Activated CD8-positive, alpha-beta T cell treated with anti-CD3 and anti-CD28 coated beads for 36 hours (primary cell): ENCODE measurements at places on chromosomes 3 and 15. TPM values are rescaled to one million over a fixed set of nuclear protein-coding genes. Genes with fewer than 3 reads are reported as not detected.

Gene SEMA3B
- 2.3 TPM for total RNA-seq

Gene UBAP1L
- total RNA-seq = 3.3 TPM

Gene ZNF660
- 1.0 TPM for total RNA-seq

Gene DZIP1L
- total RNA-seq = not detected

Gene LRRN1
- 1.3 TPM for total RNA-seq

Gene ZMYND10
- total RNA-seq = 2.6 TPM

Gene CCDC39
- not detected for total RNA-seq

Gene CCDC54
- not detected for total RNA-seq

Gene BFSP2
- total RNA-seq = 0.51 TPM

Gene SSUH2
- total RNA-seq = 0.31 TPM

Gene ADCY5
- not detected for total RNA-seq

Gene SLC24A5
- not detected for total RNA-seq

Gene DUOXA2
- not detected for total RNA-seq

GRCh38 chr3:66344848-66345578 lies 124.2 kb downstream of the SLC25A26 start:
- H3K27me3 ChIP-seq = no peaks in the 10 kb centered on the region
- no peak for DNase-seq
- H3K36me3 ChIP-seq = peaks cover 21% of the 10 kb centered on the region
- no peak overlapping the region for H3K27ac ChIP-seq

- H3K4me3 ChIP-seq = no peak overlapping the region
- no peaks in the 10 kb centered on the region for H3K27me3 ChIP-seq
- DNase-seq = no peak
Observed at GRCh38 chr3:21310891-21311290, 440.1 kb downstream of the ZNF385D start.

DNA sequence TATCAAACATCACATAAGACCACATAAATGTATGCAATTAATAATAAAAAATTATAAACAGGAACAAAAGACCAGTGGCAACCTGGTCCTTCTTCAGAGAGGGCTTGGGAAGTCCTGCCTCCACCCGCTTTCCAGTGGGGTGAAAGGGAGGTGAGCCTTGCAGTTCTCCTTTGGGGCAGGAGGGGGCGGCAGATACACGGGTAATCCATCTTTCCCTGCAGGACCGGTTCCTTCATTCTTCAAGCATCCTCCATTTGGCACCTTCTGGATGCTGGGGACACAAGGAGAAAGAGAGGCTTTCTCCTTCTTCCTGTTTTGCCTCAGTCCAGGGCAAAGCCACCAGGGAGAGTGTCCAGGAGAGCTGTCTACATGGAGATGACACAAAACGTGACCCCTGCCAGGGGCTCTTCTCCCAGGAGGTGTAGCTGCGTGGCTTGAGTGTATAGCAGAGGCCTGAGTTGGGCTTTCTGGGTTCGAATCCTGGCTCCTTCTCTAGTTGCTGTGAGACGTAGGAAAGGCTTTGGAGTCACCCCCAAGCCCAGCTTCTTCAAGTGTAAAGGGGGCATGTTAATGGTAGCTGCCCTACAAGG lies 23.2 kb downstream of the RPLP1 start:
- H3K4me1 ChIP-seq = peaks cover 2% of the 10 kb centered on the region
- peaks cover 9% of the 10 kb centered on the region for H3K27me3 ChIP-seq
- H3K36me3 ChIP-seq = peaks cover 2% of the 10 kb centered on the region
- no peak overlapping the region for H3K27ac ChIP-seq

GRCh38 chr15:59611276-59612260 lies at the start of gene GCNT3:
Gene GCNT3, plus strand, starts transcription at chr15:59611783. Its CDS starts 6,456 bp downstream, at chr15:59618239.
- peaks cover 6% of the 10 kb centered on the region for H3K27me3 ChIP-seq
- no peak for DNase-seq
- H3K4me3 ChIP-seq = no peak within 1 kb of the TSS
- no peaks in the 10 kb centered on the region for H3K36me3 ChIP-seq
- no peak within 1 kb of the TSS for H3K27ac ChIP-seq

GRCh38 chr3:132034097-132034485 lies 723 bp downstream of the CPNE4 start:
- peaks cover 7% of the 10 kb centered on the region for H3K4me1 ChIP-seq
- peaks cover 71% of the 10 kb centered on the region for H3K27me3 ChIP-seq
- H3K27ac ChIP-seq = no peak overlapping the region
- DNase-seq = no peak
- H3K4me3 ChIP-seq = no peak overlapping the region

- no peak for DNase-seq
- no peaks in the 10 kb centered on the region for H3K27me3 ChIP-seq
- H3K27ac ChIP-seq = no peak overlapping the region
- no peak overlapping the region for H3K4me3 ChIP-seq
- no peaks in the 10 kb centered on the region for H3K36me3 ChIP-seq
Observed at GRCh38 chr3:117408811-117409210, 699.2 kb downstream of the TUSC7 start.

GRCh38 chr15:68416158-68416535 lies 15.8 kb downstream of the ITGA11 start:
- no peak overlapping the region for H3K4me3 ChIP-seq
- H3K36me3 ChIP-seq = no peaks in the 10 kb centered on the region
- no peaks in the 10 kb centered on the region for H3K4me1 ChIP-seq
- no peak for DNase-seq

GRCh38 chr15:72033285-72033684 lies 84.7 kb downstream of the MYO9A start:
- H3K4me3 ChIP-seq = no peak overlapping the region
- no peak overlapping the region for H3K27ac ChIP-seq
- H3K36me3 ChIP-seq = peaks cover 9% of the 10 kb centered on the region

DNA sequence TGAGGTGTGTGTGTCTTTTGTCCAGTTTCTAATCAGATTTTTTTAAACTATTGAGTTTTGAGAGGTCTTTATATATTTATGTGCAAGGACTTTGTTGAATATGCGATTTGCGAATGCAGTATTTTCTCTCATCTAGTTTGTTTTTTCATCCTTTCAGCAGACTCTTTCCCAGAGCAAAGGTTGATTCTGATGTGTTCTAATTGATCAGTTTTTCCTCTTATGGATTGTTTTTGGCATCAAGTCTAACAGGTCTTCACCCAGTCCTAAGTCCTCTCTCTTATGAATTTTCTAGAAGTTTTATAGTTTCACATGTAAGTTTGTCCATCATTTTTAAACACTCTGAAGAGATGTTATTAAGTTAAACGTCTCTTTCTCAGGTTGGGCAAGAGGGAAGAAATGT lies 17.8 kb upstream of the TJP1 start:
- H3K4me3 ChIP-seq = no peak overlapping the region
- no peaks in the 10 kb centered on the region for H3K4me1 ChIP-seq
- H3K36me3 ChIP-seq = no peaks in the 10 kb centered on the region
- no peak for DNase-seq
- H3K27ac ChIP-seq = no peak overlapping the region

GRCh38 chr15:27692438-27692837 lies 406.7 kb downstream of the OCA2 start:
- no peak overlapping the region for H3K27ac ChIP-seq
- H3K36me3 ChIP-seq = no peaks in the 10 kb centered on the region
- H3K4me1 ChIP-seq = no peaks in the 10 kb centered on the region
- no peak overlapping the region for H3K4me3 ChIP-seq
- H3K27me3 ChIP-seq = no peaks in the 10 kb centered on the region
- DNase-seq = no peak

DNA sequence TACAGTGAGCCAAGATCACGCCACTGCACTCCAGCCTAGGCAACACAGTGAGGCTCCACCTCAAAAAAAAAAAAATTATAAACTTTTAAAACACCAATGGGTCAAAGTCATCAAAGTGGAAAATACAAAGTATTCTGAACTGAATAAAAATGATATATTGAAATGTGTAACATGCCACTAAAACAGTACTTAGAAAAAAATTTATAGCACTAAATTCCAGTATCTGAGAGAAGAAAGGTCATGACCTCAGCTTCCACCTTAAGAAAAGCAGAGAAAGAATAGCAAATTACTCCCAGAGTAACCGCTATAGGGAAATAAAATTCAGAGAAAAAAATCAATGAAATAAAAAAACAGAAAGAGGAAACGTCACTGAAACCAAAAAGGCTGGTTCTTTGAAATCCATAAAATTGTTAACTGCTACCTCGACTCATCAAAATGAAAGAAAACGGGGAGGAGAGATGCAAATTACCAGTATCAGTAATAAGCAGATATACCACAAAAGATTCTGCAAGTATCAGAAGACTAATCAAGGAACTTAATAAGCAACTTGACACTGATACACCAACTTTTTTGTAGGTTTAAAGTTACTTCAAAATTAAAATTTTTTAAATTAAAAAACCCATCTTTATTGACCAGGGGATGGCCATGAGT lies 20.8 kb downstream of the ATP13A3 start:
- no peak for DNase-seq
- no peaks in the 10 kb centered on the region for H3K27me3 ChIP-seq
- H3K36me3 ChIP-seq = peaks cover 6% of the 10 kb centered on the region
- no peak overlapping the region for H3K4me3 ChIP-seq
- peak overlapping the region; percentile 66 for H3K27ac ChIP-seq

- H3K4me3 ChIP-seq = peak overlapping the region; percentile 84
- no peak for DNase-seq
- peaks cover 21% of the 10 kb centered on the region for H3K4me1 ChIP-seq
- peaks cover 9% of the 10 kb centered on the region for H3K36me3 ChIP-seq
Observed at GRCh38 chr3:126084768-126085180, 850 bp upstream of the SLC41A3 start.

DNA sequence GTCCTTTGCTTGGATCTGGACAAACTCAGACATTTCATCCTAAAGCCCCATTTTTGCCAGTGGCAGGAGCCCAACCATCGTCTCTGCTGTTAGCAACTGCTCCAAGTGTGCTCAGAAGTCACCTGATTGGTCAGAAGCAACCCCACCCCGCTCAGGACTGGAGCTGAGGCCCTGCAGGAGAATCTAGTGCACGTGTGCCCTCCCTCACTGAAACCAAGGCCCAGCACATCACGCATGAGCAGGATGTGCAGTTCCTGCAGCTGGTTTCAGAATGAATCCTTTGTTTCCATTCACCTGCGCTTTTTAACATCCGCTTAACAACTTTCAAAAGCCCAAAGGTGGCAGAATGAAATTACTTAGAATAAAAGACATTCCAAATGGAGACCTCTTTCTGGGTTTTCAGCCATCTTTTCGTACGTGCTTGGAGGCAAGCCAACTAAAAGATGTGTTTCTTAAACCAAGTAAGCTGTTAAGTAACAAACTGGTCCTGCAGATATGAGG lies 81.2 kb downstream of the SRGAP3 start:
- DNase-seq = peak; percentile 78
- H3K4me1 ChIP-seq = peaks cover 12% of the 10 kb centered on the region
- no peak overlapping the region for H3K4me3 ChIP-seq
- H3K36me3 ChIP-seq = no peaks in the 10 kb centered on the region
- peak overlapping the region; percentile 26 for H3K27ac ChIP-seq

- no peak overlapping the region for H3K27ac ChIP-seq
- H3K4me3 ChIP-seq = no peak overlapping the region
- no peaks in the 10 kb centered on the region for H3K36me3 ChIP-seq
- H3K27me3 ChIP-seq = no peaks in the 10 kb centered on the region
Observed at GRCh38 chr3:174937478-174937877, 78.3 kb downstream of the NAALADL2 start.

GRCh38 chr15:41921639-41922038 lies 27.8 kb upstream of the SPTBN5 start:
- peaks cover 5% of the 10 kb centered on the region for H3K36me3 ChIP-seq
- no peak for DNase-seq
- no peak overlapping the region for H3K4me3 ChIP-seq
- H3K27me3 ChIP-seq = no peaks in the 10 kb centered on the region
- H3K4me1 ChIP-seq = peaks cover 5% of the 10 kb centered on the region

DNA sequence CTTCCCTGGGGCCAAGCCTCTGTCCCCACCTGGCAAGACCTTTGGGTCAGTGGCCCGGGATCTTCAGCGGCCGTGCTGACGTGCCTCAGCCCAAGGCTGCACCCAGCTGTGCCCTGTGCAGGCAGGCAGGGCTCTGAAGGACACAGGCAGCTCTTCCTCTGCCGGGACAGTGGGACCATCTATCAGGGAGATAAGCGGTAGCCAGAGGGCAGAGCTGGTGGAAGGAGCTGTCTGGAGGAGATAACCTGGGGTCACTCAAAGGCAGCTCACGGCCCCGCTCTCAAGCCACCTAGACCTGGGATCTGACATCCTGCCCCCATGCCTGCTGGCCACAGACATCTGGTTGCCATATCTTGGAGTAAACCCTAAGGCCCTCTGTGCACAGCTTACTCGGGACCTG lies 27.3 kb downstream of the DUSP7 start:
- no peak for DNase-seq
- H3K4me1 ChIP-seq = no peaks in the 10 kb centered on the region
- no peak overlapping the region for H3K4me3 ChIP-seq
- no peak overlapping the region for H3K27ac ChIP-seq

DNA sequence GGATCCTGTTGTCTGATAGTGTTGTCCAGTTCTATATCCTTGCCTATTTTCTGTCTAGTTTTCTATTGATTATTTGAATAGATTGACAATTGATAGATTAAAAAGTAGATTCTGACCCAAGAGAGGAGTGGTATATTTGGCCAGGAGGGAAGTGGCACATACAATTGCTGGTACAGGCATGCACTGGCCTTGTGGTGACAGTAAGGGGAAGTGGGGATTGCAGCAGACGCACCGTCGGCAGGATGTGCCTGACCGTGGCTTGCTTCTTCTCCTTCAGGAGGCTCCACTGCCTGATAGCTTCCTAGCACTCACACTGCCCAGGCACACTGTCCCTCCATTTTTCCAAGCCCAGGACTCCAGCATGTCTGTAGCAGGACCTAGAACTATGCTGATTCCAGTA lies 10.5 kb downstream of the GABRG3 start:
- H3K27me3 ChIP-seq = no peaks in the 10 kb centered on the region
- no peak overlapping the region for H3K4me3 ChIP-seq
- H3K36me3 ChIP-seq = no peaks in the 10 kb centered on the region
- H3K4me1 ChIP-seq = no peaks in the 10 kb centered on the region
- no peak for DNase-seq

- H3K4me3 ChIP-seq = no peak overlapping the region
- H3K27me3 ChIP-seq = no peaks in the 10 kb centered on the region
- peaks cover 8% of the 10 kb centered on the region for H3K4me1 ChIP-seq
- H3K36me3 ChIP-seq = no peaks in the 10 kb centered on the region
- DNase-seq = no peak
Observed at GRCh38 chr3:23112491-23112890, 90.6 kb upstream of the UBE2E2 start.

- peak overlapping the region; percentile 77 for H3K27ac ChIP-seq
- no peaks in the 10 kb centered on the region for H3K27me3 ChIP-seq
- H3K4me3 ChIP-seq = no peak overlapping the region
- peaks cover 10% of the 10 kb centered on the region for H3K36me3 ChIP-seq
- DNase-seq = no peak
Observed at GRCh38 chr15:64275934-64276333, 80.0 kb downstream of the CSNK1G1 start.
